ENCODE measurements at places on chromosomes 5 and 9.
A peak's percentile ranks its signal among the peaks of the same experiment; 100 is the strongest.

GRCh38 chr9:86486891-86487837 lies 133.0 kb upstream of the TUT7 start:
- DNase-seq = peak; percentile 44

DNA sequence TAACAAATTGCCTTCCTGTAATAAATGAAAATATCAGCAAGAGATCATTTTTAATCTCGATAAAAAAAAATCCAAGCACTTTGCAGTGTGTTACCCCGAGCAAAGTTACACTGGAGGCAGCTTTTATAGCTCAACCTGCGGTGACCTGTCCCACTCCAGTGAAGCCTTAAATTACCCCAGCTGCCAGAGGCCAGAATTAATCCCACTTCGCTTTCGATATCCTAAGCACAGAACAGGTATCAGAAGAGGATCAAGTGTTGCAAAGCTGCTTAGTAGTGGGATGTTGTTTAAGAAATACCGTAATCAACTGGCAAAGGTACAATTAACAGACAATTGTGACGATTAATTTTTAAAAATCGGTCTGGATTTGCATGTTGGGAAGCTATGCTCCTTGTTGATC lies 314.0 kb downstream of the AGTPBP1 start:
- no peak for DNase-seq

DNA sequence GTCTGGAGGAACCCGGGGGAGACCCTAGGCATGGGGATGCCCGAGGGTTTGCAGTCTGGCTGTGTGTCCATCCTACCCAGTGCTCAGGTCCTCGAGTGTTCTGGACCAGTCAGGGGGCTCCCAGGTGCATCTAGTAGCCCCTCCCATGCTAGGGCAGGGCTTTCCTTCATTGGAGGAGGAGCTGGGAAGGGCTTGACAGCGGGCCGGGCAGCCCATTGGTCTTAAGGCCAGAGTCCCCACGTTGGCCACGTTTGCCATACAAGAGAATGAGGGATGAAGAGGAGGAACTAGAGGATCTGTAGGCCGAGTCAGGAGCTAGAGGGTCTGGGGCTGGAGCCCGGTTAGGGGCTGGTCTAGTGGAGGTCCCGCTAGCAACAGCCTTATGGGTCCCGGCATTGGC lies 37.3 kb upstream of the CTSV start:
- no peak for DNase-seq

GRCh38 chr9:76297721-76298239 lies 96.4 kb downstream of the RFK start:
- no peak for DNase-seq

DNA sequence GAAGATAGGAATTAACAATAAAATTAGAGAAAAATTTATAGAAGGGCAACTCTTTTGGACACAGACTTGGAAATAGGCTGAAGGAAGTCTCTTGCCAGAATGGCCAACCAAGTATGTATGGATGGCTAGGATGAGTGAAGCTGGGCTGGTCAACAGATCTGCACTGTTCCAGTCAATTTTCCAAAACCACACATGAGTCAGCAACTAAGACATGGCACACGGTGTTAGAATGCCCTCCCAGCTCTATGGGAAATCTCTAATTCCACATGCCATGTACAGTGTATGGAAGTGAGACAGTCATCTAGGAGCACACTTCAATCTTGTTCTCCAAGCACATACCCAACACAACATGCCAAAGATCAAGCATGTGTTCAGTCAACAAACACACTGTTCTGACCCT lies 129.6 kb downstream of the GLIS3 start:
- no peak for DNase-seq

DNA sequence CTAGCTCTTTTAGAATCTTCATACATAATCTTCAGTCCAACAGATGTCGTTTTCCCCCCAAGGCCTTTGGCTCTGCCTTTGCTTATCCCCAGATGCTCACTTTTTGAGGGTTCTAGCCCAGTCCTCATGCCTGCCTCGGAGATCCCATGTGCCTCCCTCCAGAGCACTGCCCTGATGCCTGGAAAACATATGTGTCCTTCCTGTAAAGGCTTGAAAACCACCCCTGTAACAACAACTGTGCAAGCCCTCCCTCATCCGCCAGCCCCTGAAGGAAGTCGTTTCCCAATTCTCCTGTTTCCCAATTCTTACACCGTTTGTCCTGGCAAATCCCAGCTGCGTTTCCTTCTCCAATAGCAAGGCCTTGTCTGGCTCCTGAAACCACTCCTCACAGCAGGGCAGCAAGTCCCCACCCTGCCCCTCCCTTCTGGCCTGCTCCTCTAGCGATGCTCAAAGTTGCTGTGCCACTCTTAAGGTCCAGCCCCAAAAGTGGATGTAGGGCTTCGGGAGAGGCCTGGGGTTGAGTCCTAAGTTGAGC lies 52.2 kb downstream of the SLC36A1 start:
- no peak for DNase-seq

DNA sequence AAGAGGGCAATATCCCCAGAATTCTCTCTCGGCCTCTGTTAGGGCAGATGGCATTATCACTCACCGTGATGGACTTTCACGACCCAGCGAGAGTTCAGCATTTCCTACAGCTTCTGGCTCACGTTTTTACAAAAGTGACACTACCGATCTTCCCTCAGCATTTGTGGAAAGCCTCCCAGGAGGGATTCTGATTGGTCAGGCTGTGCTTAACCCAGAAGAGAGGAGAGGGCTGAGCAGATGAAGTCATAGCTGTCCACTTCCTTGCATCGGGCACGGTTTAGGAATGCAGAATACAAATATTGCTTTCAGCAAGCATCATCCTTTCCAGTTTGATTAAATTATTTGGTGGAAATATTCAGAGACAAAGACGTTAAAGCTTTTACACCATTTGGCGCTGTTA lies 277.4 kb upstream of the MSX2 start:
- no peak for DNase-seq

DNA sequence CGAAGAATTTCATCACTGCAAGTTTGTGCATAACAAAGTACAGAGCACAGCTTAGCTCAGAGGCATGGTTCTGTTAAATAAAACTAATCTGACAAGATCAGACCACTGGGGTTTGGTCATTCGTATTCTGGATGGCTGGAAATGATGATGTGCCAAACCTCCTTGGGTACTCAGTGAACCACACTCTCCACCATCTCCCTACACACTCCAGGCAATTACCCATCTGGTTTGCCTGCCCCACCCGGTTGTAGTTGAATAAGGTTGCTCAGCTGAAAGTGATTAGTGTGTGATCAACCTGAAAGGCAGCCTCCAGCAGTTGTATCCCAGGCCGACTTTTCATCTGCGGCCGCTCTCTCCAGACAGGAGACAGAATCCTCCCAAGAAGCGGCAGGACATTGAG lies 371.4 kb downstream of the TLE1 start:
- DNase-seq = no peak

GRCh38 chr5:161547738-161548486 lies 1.4 kb upstream of the GABRB2 start:
- peak; percentile 1 for DNase-seq

DNA sequence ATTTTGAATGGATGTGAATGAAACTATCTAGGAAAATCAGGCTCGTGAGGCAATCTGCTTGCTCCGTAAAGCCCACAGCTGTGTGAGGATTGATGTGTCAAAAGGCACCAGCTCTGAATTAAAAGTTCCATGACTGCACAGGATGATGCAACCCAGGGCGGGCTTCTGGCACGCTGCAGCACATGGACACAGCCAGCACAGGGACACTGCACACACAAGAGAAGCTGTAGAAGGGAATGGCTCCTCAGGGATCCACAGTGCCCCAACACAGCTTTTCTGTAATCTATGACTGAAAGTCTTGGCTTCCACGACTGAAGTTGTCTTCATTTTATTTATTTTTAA lies 151.0 kb downstream of the GCNT1 start:
- no peak for DNase-seq

DNA sequence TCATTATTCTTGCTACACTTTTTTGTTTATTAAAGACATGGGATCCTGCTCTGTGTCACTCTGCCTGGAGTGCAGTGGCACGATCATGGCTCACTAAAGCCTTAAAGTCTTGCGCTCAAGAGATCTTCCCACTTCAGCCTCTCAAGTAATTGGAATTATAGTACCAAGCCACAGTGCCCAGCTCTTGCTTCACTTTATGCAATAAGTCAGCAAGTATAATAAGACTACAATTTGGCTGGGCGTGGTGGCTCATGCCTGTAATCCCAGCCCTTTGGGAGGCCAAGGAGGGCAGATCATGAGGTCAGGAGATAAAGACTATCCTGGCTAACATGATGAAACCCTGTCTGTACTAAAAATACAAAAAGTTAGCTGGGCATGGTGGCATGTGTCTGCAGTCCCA lies 5.9 kb downstream of the C9orf153 start:
- DNase-seq = no peak

DNA sequence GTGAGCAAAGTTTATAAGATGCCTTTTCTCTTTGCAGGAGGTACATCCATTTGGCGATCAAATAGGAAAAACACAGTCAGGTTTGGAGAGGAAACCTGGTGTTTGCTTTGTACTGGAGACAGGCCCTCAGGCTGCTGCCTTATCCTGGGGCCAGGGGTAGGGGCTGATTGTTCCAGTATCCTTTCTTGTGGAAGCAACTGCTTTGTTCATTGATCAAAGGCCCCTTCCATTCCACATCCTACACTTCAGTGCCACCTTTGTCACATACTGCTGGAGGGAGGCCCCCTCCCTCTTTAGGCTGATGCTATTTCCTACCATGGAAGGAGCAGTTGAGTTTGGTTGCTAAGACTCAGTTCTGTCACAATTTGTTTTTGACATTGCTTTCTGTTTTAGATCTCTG lies 778.1 kb downstream of the TLR4 start:
- DNase-seq = no peak

GRCh38 chr5:96177303-96177869 lies 215.7 kb upstream of the ELL2 start:
- DNase-seq = no peak

DNA sequence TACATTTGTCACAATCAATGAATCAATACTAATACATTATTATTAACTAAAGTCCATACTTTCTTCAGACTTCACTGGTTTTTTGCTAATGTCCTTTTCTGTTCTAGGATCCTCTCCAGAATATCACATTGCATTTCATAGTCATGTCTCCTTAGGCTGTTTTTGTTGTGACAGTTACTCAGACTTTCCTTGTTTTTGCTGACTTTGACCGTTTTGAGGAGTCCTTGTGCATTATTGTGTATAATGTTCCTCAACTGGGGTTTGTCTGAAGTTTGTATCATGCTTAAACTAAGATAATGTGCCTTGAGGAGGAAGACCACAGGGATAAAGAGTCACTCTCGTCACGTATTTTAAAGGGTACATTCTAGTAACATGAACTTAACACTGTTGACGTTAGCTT lies 376.9 kb downstream of the NTRK2 start:
- DNase-seq = no peak

DNA sequence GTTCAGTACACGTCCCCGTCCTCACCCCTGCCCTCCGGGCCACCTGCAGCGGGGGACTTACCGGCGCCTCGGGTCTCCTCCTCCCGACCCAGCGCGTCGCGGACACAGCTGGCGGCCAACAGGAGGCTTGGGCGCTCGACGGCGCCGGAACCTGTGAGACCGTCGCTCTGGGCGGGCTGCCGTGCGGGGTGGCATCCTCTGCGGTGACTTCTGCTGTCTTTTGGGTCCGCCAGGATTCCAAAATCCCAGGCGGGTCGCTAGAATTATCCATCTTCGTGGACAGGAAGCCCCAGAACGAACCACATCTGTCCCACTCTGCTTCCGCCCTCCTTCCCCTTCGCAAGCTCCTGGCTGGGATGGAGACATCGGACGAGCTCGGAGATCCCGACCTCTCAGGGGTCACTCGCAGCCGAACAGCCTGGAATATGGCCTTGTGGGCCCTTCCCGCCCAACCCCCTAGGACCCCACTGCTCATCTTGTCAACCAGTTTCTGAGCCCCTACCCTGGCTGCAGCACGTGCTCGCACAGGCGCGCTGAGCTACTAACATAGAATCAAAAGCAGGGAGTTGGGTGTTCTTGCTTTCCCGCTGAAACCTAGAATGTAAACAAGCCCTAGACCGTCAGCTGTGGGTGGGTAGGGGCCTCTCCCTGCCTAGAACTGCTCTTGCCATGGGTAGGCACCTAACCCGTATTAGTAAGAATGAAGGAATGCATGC lies 947 bp upstream of the MARCHF3 start:
- DNase-seq = peak; percentile 9

DNA sequence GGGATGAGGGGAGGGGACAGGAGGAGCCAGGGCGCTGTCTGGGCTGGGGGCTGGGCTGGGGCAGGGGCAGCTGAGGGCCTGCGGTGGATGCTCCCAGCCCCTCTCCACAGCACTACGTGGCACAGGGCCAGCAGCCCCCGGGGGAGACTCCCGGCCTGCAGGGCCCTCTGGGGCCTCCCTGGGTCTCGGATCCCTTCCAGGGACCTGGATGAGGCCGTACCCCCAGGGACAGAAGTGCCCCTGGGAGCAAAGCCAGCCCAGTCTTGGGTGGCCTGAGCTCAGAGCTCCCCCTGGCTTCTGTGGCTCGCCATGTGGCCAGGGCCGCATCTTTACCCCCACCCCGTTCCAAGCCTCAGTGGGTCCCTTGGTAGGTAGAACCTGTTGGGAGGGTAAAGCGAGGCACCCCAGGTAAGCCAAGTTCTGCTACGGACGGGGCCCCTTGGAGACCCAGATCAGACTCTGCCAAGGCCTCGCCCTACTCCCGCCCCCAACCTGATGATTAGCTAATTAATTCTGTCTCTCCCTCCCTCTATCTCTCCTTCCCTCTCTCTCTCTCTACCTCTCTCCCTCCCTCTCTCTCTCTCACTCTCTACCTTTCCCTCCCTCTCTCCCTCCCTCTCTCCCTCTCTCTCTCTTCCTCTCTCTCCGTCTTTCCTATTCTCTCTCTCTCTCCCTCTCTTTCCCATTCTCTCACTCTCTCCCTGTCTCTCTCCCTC lies 24.3 kb downstream of the KCNT1 start:
- DNase-seq = no peak

GRCh38 chr9:121613009-121613752 lies 38.3 kb upstream of the DAB2IP start:
- no peak for DNase-seq

DNA sequence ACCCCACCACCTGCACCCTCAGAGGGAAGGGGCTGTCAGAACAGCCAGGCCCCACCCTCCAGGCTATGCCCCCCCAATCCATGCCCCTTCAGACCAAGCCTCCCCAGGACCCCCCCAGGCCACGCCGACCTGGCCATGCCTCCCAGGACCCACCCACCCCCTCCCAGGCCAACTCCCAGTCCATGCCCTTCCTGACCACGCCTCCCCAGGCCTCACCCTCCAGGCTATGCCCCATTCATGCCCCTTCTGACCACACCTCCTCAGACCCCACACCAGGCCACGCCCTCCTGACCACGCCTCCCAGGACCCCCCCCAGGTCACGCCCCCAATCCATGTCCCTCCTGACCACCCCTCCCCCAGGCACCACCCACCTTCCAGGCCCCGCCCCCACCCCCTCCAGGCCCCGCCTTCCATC lies 27.6 kb downstream of the TPPP start:
- DNase-seq = no peak

GRCh38 chr9:137190315-137190856 lies 1.9 kb downstream of the SSNA1 start:
- no peak for DNase-seq
